Breast epithelium (tissue), 4 donors: ENCODE measurements at places on chromosomes 12 and 14. TPM values are rescaled to one million over a fixed set of nuclear protein-coding genes. Genes with fewer than 3 reads are reported as not detected.

DNA sequence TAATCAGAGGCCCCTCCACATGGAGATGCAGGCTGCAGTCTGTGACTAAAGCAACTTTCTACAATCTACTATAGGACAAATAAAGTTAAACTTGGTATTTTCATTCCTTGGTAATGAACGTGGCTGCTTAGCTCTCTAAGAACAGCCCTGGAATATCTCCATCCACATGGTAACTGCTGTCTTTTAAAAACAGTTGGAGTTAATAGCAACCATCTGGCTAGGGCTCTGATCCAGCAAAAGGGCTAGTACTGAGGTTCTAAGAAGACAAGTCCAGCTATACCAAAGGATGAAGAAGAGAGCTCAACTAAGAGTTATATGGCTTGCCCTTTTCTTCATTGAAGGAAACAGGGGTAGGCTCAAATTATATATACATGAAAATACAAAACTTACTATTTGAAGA lies 920.1 kb downstream of the FLRT2 start:
- no peak for DNase-seq

GRCh38 chr14:75242546-75243273 lies 35.9 kb upstream of the FOS start:
- peak; percentile 44 for DNase-seq

DNA sequence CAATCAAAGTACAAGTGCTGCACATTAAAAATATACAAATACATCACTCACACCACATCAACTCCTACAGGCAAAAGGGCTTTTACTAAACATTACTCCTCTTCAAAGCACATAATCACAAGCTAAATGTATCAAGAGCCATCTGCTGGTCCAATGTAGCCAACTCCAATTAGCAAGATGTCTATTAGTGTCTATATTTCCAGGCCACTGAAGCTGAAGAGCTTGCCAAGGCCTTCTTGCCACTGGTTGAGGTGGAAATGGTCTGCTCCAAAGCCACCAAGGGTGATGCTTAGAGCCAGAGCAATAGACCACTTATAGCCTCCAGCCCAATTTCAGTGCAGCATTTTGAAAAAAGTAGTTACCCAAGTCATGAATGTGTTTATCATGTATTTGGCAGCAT lies 54.4 kb downstream of the RASSF9 start:
- DNase-seq, result no peak

- no peak for DNase-seq
Measured at GRCh38 chr12:60279221-60279620, 683.4 kb downstream of the SLC16A7 start.

GRCh38 chr14:69153152-69153872 lies 393 bp upstream of the DCAF5 start:
- peak; percentile 53 for DNase-seq

DNA sequence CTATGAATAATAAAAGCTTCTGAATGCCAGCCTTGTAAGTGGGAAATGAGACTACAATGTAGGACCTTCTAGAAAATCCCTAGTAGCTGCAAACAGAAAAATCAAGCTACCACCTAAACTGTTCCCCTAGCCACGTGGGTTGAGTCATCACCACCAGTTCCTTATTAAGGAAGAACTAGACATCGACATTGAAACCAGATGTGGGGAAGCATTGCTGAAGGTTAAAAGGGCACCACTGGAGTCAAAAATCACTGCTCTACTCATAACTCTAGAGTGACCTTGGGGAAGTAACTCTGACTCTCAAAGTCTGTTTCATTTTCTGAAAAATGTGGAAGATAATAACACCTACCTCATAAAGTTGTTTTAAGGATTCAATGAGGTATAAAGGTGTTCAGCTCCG lies 9.4 kb upstream of the CNIH1 start:
- DNase-seq, result no peak

Gene GPR137C
- 0.80 TPM for total RNA-seq

Gene TTC7B
- total RNA-seq, result 14.0 TPM

Gene CYP27B1
- 0.33 TPM for total RNA-seq
